ENCODE measurements at places on chromosomes 2 and 18.

DNA sequence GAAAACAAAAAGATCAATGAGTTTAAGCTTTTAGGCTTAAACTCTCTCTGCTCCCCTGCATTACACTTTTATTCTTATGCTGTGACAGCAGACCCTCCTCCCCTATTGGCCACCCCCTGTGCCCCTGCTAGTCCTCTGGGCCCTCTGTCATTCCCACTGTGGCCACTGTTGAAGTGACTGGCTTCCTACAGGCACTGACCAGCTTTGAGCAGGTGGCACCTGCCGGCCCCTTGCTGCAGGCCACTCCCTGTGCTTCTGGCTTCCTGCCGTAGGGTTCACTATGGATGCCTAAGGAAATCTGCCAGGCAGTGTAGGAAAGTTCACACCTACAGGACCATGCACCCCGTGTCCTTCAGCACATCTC is 156.5 kb upstream of the L3MBTL4 start:
- DNase-seq, result no peak

GRCh38 chr2:98477506-98477905 is 32.8 kb downstream of the INPP4A start:
- DNase-seq, result no peak

GRCh38 chr18:55513161-55513560 is 74.8 kb downstream of the TCF4 start:
- no peak for DNase-seq

DNA sequence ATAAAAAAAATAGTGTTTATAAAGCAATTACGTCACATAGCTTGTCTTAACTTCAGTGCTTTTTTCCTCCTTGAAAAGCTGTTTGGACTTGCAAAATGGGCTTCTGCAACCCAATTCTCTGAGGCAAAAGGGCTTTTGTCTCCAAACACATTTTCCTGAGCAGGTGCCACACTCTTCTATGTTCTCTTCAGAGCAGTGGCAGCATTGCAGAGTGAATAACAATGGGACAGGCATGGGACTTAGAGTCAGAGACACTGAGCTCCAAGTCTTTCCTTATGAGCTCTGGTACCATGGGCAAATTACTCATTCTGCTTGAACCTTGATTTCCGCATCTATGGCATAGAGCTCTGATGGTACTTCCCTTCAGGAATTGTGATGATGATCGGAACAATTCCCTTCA is 149.0 kb downstream of the ARL6IP6 start:
- no peak for DNase-seq

GRCh38 chr2:107932979-107933378 is 53.3 kb upstream of the SLC5A7 start:
- DNase-seq, result no peak

- DNase-seq, result no peak
These were observed 260.8 kb downstream of the TGIF1 start for GRCh38 chr18:3710712-3711301.

DNA sequence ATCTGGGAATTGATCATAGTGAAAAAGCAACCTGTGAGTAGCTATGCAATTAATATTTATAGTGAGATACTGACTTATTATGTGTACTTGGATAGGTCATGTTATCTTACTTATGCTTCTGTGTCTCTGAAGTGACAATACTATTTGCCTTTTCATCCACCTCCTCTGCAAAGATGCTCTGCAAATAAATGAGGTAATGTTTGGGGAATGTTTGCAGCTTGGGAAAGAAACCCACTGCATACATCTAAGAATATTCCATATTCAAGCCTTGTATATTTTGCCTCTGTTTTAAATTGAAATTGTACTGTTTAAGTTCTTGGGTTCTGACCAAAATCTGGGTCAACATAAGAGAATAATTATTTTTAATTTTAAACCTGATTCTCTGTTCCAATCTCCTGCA is 217.4 kb upstream of the DTNA start:
- no peak for DNase-seq

DNA sequence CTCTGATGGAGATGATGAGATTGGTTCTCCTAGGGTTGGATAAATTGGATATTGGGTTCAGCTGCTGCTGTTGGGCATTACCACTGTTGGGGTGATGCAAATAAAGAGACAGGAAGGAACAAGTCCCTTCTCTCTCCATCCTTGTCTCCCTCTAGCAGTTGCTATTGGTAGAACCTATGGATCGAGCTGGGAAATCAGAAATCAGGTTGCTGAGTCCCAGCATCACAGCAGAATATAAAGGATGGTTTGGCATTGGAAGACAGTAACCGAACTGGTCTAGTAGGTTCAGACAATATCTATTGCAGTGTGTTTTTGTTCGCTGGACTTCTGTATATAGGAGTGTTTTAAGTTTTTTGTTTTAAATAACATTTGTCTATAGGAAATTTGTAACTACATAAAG is 8.1 kb downstream of the WDR43 start:
- DNase-seq, result no peak

- DNase-seq, result no peak
These were observed 488.7 kb downstream of the THSD7B start for GRCh38 chr2:137254052-137254451.

DNA sequence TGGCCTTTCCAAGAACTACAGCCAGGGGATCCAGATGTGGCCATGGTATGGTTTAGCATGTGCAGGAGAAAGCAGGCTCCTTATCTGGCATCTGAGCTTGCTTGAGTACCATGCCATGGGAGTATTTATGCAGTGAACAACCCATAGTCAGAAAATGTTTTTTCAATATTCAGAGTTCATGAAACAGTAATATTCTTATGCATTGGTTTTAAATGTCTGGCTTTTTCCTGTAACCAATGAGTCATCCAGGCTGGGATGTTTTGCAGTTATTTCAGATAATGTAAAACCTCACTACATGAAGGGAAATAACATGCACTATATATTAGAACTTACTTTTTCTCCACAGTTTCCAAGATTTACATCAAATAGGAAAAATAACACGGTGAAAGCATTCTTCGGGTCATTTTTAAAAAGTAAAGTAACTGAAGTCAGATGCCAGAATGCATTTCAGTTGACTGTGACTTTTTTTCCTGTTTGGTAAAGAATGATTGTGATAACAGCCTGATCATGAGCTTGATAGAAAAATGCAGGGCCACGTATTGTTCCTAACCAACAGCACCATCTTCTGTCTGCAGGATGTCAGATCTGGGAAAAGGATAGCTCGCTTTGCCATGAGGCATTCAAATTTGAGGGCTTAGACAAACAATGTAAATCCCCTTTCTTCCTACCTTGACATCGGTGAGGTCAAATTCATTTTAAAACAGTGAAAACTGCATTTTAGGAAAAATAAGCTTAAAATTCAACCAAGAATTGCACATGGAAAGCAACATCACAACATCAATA is 152.8 kb downstream of the DSC3 start:
- no peak for DNase-seq

GRCh38 chr2:84022810-84023431 is 436.2 kb downstream of the SUCLG1 start:
- no peak for DNase-seq

DNA sequence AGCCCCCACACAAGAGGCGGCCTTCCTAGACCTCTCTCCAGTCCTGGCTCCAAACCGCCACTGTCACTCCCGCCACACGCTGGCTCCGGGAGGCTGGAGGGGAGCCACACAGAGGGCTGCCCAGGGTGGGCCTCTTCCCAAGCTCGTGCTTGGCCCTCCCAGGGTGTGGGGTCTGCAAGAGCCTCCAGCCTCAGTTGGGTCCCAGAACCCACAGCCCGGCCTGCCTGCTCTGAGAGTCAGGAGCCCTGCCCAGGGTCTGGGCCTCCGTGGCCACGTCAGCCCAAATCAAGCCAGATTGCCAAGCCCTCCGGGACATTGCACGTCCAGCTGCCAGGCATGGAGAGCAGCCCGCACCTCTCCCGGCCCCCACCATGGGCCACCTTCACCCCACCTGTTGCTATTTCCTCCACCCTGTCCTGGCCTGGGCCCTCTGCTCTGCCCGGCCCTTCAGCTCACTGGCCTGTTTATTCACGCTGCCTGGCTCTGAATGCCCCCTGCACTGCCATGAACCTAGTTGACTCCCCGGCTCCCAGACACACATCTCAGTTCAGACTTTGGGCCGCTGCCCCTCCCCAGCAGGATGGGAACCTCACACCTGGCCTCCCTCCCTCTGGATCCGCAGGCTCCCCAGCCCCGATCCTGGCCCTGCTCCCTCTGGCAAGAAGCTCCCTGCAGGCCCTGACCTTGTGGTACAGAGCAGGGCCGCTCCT is 61.0 kb downstream of the BIN1 start:
- no peak for DNase-seq

DNA sequence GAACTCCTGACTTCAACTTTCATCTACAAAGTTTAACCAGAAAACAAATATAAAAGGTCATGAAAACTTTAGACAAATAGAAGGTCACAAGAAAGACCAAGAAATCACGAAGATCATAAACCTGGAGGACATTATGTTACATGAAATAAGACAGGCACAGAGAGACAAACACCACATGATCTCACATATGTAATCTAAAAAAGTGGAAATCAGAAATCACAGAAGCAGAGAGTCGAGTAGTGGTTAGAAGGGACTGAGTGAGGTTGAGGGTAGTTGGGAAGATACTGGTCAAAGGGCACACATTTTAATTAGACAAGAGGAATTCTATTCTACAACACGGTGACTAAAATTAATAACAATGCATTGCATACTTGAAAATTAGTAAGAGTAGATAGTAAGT is 1.4 kb downstream of the GCFC2 start:
- DNase-seq, result no peak

DNA sequence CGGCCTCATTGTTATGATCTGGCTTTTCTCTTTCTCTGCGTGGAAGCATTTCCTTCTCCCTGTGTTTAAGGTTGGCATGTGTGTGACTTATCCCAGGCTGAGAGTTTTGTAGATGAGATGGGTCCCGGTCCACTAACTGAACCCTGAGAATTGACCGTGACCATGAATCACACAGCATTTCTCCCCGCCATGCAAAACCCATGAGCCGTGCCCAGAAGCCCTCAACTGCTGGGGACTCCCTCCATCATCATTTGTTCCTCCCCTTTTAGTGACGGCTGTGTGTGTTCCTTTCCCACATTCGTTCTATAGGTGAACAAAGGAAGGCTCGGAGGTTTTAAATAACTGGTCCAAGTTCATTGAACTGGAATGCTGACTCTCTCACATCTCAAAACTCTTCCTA is 30.1 kb upstream of the TXNDC2 start:
- no peak for DNase-seq

GRCh38 chr18:63664571-63664970 is 2.9 kb upstream of the SERPINB3 start:
- DNase-seq, result no peak

GRCh38 chr2:68857202-68857845 is 13.9 kb downstream of the BMP10 start:
- DNase-seq, result no peak

DNA sequence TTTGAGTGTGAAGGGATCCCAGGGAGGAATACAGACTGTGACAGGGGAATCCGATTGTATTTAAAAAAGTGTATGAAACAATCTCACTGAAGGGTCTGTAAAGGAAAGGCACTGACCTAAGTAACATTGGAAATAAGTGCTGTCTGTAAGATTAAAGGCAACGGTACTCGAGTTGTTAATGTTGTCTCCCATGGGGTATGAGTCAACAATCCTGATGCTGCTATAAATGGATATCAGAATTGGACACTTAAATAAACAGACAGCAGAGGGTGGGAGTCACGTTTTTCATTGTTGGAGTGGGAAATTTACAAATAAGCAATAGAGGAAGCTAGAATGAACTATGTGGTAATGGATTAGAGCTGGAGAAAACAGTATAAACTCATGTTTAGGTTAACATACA is 452.4 kb upstream of the RGPD4 start:
- no peak for DNase-seq

DNA sequence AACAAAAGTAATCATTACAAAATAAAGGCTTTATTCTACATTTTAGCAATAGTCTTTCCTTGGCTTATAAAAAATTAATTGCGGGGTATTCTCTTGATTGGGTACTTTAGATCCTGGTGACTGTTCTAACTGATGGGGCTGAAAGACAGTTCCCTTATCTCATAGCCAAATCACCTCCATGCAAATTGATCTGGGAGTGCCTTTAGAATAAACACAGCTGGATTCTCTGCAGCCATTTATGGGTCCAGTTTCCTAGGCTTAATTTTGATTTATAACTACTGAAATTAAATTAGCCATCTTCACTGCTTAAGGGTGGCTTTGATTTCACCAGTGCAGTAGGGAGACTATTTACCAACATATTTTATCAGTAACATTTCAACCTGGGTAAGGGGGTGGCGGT is 337.1 kb downstream of the NRXN1 start:
- no peak for DNase-seq

- DNase-seq, result no peak
These were observed 492.1 kb upstream of the MYT1L start for GRCh38 chr2:2823061-2823753.

- no peak for DNase-seq
These were observed 12.9 kb upstream of the GLI2 start for GRCh38 chr2:120722568-120723421.

DNA sequence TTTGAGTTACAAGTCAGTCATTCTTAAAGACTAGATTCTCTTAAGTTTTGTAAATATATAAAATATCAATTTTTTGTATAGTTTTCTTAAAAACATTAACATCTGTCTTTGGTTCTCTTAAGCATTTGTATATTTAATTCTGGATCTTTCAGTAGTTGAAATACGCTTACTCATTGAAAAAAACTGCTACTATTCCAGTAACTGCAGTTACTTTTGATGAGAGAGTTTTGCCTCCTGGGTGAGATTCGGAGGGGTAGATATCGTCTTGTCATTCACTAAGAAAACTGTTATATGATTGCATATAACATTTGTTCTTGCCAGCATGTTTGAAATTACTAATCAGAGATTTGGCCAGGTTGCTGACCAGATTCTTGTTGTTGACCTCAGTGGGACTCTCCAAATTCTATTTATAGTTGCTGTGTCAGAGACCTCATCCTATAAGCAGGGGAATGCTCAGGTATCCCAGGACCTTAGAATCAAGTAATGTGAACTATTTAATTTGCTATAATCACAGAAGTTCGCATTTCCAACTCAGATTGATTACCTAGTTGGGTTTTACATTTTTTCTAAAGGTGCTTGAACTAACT is 7.9 kb downstream of the AGPS start:
- DNase-seq, result no peak

DNA sequence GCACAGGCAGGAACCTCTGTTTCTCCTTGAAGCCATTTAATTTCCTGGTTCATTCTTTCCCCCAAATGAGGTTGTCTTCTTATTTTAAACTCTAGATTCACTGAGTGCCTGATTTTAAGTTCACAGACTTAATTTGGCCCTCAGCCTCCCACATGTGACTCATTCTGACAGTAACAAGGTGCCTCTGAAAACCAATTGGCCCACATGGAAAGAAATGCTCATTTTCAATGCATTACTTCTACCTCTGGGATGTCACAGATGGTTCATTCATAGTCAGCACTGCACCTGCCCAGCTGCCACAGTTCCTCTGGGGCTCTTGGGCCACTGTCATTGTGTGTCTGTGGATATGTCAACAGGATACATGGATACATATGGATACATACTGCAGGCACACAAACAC is 140.4 kb upstream of the CAPN13 start:
- DNase-seq, result no peak

GRCh38 chr2:241070811-241071676 is 31.0 kb downstream of the MTERF4 start:
- no peak for DNase-seq

- DNase-seq, result no peak
These were observed 19.3 kb upstream of the TMEM87B start for GRCh38 chr2:112035786-112036185.
